Breast epithelium (tissue), 4 donors: ENCODE measurements at places on chromosomes 3 and 15.

GRCh38 chr3:126897943-126898342 is 85.0 kb upstream of the PLXNA1 start:
- no peak for DNase-seq

GRCh38 chr3:195548987-195549386 is 5.9 kb upstream of the PPP1R2 start:
- DNase-seq, result no peak

DNA sequence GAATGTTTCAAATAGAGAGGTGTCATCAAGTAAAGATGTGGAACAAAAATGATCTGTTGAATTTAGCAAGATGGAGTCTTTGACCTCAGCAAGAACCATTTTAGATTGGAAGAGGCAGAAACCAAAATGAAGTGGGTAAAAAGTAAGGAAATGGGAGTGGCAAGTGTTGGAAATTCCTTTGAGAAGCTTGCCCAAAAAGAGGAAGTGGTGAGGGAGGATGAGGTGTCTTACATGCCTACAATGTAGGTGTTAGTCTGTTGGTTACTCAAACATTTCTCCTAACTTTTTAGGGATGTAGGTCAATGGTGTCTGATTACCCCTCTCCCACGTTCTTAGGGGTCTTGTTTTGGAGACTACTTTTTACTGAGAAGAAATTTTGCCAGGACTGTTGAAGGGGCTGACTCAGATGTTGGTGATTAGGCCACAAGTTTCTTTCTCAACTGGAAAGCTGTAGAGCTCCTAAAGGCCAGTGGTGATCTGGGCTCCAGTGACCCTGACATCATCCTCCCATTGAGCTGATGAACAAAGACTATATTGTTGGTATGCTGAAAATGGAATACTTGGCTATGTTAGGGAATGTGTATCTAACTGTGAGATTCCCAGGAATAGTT is 5.1 kb downstream of the PPP2R3A start:
- DNase-seq, result no peak

- DNase-seq, result no peak
Measured at GRCh38 chr3:69012800-69013252, 658 bp downstream of the EOGT start.

- no peak for DNase-seq
Measured at GRCh38 chr3:47056705-47057104, 77.2 kb downstream of the NBEAL2 start.

DNA sequence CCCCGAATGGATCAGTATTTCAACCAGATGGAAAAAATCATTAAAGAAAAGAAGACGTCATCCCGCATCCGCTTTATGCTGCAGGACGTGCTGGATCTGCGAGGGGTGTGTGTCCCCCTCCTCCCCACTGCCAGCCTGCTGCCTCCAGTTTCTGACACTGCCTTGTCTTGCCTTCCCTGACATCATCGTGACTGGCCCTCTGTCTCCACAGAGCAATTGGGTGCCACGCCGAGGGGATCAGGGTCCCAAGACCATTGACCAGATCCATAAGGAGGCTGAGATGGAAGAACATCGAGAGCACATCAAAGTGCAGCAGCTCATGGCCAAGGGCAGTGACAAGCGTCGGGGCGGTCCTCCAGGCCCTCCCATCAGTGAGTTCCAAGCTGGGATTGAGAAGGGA is 10.9 kb downstream of the EIF4G1 start:
- no peak for DNase-seq

GRCh38 chr15:91102546-91103330 is 2.7 kb downstream of the SV2B start:
- no peak for DNase-seq

- no peak for DNase-seq
Measured at GRCh38 chr3:71636001-71636400, 52.5 kb upstream of the FOXP1 start.

GRCh38 chr3:193842029-193842798 is 249.2 kb downstream of the OPA1 start:
- no peak for DNase-seq

DNA sequence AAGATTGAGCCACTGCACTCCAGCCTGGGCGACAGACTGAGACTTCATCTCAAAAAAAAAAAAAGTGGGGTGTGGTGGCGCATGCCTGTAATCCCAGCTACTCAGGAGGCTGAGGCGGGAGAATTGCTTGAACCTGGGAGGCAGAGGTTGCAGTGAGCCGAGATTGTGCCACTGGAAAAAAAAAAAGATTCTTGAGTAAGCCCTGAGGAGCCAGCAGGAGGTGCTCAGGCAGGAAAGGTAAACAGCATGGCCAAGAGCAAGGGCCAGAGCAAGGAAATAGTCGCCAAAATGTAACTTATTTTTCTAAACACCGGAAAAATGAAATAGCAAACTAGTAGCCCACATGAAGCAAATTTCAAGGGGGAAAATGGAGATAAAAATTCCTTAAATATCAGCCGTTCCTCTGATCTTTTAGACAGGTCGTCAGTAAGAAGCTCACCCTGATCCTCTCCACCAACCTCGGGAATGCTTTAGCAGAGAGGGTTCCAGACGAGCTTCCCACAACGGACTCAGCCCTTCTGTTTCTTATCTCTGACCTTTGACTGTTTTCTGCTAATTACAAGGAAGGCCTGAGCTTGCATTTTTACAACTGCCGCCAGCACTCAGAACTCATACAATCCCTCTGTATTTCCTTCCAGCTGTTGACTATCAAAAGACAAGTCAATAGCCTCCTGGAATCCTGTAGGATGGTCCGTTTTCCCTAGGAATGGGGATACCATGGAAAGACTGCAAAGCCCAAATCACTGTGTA is 45.0 kb upstream of the AKAP13 start:
- DNase-seq, result no peak

GRCh38 chr3:100730524-100730923 is 21.2 kb downstream of the TFG start:
- no peak for DNase-seq

DNA sequence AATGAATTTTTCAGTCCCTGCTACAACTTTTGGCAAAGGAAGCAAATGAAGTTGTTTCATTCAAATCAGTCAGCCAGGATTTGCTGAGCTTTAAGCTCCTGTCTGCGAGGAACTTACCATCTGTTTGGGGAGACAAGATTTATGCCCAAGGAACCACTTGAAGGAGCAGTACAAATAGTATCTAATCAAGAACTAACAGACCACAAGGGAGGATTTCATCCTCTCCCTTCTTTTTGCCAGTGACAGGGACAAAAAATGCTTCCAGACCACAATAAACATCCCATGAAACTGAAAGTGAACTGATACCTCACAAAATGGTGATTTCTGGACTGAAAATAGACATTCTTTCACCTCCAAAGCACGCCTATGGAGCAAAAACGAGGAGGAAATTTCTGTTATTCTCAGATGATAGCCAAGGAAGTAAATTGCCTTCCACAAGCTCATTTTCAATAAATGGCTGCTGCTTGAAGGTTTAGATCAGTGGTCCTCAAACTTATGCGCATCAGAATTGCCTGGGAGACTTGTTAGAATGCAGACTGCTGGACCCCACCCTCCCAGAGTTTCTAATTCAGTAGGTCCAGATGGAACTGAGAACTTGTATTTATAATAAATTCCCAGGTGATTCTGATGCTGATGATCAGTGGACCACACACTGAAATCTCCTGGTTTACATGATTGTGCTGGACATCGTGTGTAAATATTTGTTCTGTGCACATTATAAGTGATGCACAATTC is 202.4 kb upstream of the GADL1 start:
- DNase-seq, result no peak

- no peak for DNase-seq
Measured at GRCh38 chr3:187833375-187833774, 88.1 kb upstream of the BCL6 start.
